ENCODE measurements at places on chromosomes 12 and 14.

DNA sequence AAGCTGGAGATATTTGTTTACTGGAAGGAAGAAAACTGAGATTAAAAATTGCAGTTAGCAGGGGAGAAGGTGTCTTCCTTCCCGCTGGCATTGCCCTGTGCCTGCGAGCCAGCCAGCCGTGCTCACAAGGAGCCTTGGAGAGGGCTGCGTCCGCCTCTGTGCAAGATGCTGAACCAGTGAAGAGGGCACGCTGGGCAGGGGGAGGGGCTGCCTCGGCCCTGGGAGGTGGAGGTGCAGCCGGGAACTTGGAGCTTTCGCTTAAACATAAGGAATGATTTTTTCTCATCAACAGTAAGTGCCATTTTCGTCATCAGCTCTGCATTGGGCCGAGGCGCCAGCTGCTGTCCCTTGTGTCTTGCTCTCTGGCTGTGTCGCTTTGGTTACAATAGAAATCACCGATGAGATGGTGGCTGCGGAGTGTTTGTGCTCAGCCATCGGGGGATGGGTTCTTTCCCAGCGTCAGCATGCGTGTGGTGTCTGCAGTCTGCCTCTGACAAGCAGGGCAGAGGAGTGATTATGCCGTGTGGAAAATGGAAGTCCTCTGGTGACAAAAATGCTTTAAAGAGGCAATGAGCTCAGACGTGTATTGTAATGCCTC, 97.3 kb downstream of the ESR2 start:
- DNase-seq: no peak

- DNase-seq: no peak
These were observed 68.8 kb downstream of the LLPH start for GRCh38 chr12:66061557-66062289.

DNA sequence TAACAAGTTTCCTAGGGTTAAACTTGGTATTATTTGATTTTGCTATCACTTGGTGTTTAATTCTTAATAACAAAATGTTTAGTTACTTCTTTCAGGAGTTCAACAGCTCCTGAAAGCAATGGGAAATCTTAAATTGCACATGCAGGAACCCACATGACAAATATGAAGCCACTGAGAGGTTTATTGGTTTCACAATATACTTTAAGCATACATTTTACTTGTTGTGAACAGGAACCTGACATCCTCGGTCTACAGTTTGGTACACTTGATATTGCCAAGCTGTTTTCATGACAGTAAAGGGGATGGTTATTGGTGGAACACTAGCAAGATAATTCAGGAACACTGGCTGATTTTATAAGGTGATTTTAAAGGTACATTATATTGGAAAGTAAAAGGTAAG, 46.2 kb downstream of the SLC38A1 start:
- DNase-seq: no peak

GRCh38 chr14:51894250-51894649, 33.8 kb downstream of the GNG2 start:
- no peak for DNase-seq

GRCh38 chr14:100339766-100340422, 16.8 kb downstream of the SLC25A47 start:
- DNase-seq: no peak

DNA sequence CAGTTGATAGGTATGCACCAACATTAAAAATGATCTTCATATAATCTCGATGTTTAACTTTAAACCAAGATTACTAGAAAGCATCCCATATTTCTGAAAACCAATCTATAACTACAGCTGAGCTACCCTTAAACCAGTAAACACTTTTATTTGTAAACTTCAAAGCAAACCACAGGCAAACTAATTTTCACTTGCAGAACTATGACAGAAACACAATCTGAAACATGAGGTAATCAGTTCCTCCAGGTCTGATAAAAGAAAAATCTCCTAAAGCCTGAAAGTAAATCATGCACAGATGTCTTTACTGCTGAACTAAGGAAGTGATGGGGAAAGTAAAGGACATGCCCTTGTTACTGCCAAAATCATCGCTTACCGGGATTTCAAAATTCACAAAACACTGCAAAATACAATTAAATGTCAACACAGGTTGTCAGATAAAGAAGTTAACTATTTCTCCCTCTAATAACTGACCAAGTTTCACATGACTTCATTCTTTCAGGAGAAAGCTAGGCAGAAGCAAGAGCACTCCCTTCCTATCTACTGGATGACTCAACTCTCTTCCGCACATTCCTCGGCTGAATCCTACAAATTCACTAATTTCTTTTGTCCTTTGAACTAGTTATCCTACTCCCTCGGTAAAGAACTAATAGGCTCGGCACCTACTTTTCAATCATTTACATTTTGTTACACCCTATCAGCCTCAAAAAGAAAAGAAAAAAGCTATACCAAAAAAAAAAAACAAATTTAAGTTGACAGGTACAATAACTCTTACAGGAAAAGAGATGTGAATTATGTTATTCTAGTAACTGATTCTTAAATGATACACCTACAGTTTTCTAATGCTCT, 1.4 kb downstream of the EEA1 start:
- DNase-seq: no peak

DNA sequence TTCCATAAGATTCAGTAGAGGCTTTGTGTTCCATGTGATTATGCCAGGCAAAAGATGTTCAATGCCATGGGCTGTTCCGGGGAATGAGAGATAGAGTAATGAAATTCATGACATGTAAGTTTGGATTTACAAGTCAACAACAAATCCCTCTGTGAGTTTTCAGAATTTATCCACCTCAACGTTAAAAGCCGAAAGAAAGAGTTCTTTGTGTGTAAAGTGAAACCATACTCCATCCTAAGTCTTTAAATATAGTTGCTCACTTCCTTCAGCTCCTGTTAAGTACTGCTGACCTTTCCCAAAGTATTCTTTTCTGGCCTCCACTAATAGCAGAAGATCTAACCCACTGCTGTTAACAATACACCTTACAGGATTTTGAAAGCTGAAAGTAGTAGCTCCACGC, 190.0 kb downstream of the TMX1 start:
- no peak for DNase-seq

DNA sequence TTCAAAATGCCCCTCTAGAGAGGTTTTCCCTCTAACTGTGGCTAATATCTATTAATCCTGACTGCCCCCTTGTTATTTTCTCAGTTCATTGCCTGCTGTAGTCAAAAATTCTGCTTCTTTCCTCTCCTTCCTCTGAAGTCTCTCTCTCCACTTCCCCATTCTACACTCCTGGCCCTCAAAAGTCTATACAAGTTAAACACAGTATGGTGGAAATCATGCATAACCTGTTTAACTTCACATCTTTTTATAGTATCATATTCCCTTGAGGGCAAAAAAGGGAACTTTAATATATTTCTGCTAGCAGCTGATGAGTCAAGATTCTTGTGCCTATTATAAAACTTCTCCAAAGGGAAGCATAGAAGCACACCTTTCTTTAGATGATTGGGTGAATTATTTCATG, 16.7 kb downstream of the GRIP1 start:
- DNase-seq: no peak

- no peak for DNase-seq
These were observed 22.6 kb downstream of the SUDS3 start for GRCh38 chr12:118398940-118399339.

- DNase-seq: no peak
These were observed 128.1 kb downstream of the ITPR2 start for GRCh38 chr12:26704684-26705460.

GRCh38 chr14:64112867-64113678, 181.1 kb downstream of the ESR2 start:
- DNase-seq: no peak

DNA sequence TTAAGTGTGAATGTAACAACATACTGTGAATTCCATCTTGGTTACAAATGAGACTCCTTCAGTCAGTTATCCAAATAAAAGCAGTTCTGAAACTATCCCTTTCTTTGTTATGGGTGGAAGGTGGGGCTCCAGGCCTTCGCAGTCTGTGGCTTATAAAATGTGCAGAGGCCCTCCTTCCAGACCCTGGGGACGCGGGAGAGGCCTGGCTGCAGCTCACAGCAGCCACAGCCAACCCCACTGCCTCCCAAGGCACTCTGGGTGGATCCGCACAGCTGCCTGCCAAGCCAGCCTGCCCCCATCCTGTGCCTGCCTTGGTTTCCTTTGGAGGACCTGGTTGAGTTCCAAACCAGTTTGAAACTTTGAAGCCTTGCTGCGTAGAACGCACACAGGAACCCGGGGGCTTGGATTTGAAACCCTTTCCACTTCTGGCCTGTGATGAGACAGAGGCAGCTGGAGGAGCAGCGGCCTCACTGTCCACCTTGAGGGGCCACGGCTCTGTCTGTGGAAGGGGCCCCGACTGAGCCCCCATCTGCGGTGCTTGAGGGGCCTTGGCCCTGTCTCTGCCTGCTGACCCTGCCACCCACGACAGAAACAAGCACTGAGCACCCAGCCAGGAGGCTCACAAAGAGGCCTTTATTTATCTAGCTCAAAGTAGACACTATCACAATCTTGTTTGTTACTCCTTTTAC, 30.4 kb downstream of the CCNK start:
- DNase-seq: no peak

DNA sequence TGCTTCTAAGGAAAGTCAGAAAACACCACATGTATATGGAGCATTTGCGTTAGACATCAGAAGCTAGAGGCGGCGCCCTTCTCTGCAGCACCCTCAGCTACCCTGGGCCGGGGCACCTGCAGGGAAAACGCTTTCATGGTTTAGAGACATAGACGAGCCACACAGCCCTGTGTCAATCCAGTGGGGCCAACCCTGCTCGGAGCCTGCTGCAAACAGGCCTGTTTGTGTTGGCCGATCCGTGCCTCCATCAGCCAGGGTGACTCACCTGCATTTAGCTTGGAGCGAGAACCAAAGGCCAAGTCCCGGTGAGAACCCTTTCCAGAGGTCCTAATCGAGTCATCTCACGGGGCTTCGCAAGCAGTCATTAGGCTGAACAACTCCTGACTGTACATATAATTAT, 19.5 kb upstream of the FZD10 start:
- DNase-seq: no peak

DNA sequence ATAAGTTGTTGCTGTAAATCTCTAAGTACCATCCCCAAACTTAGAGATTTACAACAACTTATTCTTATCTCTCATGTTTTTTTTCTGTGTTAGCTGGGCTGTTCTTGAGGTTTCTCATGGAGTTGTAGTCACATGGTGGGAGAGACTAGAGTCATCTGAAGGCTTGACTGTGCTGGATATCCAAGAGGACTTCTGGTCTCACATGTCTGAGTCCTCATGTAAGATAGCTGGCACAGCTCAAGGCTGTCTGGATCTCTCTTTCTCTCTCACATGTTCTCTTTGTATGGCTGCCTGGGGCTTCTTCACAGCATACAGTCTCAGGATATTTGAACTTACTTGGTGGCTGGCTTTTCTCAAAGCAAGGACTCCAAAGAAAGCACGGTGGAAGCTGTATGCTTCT, 63.8 kb downstream of the DACT1 start:
- no peak for DNase-seq

DNA sequence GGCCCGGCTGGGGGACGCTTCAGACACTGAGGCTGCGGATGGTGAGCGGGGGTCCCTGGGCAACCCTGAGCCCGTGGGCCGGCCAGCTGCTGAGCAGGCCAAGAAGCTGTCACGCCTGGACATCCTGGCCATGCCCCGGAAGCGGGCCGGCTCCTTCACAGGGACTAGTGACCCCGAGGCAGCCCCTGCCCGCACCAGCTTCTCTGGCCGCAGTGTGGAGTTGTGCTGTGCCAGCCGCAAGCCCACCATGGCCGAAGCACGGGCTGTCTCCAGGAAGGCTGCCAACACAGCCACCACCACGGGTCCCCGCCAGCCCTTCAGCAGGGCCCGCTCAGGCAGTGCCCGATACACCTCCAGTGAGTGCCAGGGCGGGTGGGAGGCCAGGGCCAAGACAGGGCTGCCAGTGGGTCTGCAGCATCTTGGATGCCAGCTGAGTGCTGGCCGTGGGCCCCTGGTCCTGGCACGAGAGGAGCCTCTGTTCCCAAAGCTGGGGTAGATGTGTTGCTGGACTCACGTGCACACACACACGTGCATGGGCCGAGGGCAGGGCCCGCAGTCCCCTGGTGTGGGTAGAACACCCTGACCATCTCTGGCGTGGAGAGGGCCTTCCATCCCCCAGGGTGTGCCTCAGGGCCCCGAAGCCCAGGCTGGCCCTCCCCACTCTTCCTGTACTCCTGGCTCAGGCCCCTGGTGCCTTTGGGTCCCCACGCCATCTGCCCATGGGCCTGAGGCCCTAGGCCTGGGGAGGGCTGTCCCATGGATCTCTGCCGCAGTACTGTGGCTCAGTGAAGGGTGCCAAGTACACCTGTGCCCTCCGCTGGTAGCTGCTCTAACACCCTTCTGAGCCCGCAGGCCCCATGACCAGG, 22.8 kb downstream of the CEP170B start:
- DNase-seq: no peak

- DNase-seq: no peak
These were observed 195.2 kb downstream of the RAD51B start for GRCh38 chr14:68014771-68015170.

DNA sequence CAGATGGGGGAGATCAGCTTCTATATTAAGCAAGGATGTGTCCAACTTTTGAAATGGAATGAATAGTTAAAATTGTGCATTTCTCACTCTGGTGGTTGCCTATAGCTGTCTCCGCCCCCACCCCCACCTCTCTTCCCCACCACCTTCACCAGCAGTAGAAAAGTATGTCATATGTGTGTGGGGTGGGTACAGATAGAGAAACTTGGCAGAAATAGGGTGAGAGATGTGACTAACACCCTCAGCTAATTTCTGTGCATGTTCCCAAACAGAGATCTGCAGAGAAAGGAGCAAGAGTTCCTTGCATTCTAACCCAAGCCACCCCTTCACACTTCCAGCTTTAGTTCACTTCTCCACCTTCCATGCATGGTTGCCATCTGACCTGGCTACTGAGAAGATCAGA, 980.1 kb downstream of the NRXN3 start:
- DNase-seq: no peak

- no peak for DNase-seq
These were observed 942 bp downstream of the ZC2HC1C start for GRCh38 chr14:75070383-75070782.

DNA sequence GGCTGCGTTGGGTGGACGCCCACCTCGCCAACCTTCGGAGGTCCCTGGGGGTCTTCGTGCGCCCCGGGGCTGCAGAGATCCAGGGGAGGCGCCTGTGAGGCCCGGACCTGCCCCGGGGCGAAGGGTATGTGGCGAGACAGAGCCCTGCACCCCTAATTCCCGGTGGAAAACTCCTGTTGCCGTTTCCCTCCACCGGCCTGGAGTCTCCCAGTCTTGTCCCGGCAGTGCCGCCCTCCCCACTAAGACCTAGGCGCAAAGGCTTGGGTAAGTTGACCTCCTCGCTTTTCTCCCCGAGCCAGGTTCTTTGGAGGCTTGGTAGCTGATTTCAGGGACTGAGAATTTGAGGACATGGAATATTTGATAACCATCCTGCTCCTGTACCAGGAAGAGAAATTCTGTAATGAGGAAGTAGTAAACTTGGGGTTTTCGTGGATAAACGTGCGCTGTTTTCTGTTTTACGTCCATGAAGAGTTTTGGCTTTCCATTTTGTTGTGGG, 530 bp downstream of the APAF1 start:
- no peak for DNase-seq

All from stimulated activated CD4-positive, alpha-beta T cell treated with anti-CD3 and anti-CD28 coated beads, Interleukin-1b, Interleukin-23, amount 100 ng/mL, for 4 hours (primary cell).